ENCODE measurements at places on chromosomes 2 and 18.
A peak's percentile ranks its signal among the peaks of the same experiment; 100 is the strongest.

- no peak for DNase-seq
Measured at GRCh38 chr2:157509744-157510143, 65.9 kb upstream of the CYTIP start.

DNA sequence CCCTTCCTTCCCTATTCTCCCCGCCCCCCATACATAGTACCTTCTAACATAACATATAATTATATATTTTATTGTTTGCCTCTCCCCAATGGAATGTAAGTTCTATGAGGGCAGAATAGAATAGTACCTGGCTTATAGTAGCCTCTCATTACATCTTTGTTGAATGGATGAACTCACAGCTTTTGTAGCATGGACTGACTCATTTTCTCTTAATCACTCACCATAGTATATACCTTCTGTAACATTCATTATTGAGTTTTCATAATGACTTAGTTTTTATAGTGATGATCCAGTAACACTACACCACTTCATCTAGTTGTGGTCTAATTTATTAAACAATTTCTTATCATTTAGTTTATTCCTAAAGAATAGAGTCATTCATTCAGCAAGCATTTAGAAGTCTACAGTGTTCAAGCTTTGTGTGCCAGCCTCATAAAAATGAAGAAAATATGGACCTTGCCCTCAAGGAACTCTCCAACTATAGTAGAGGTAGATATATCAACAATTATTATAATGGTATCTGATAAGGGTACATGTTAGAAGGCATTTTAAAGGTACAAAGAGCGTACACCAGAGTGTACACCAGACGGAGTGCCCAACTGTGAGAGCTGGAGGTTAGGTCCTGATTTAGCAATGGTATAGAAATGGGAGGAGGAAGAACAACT, 31.1 kb downstream of the NCOA1 start:
- DNase-seq, result no peak

GRCh38 chr2:46367286-46367685, 70.1 kb downstream of the EPAS1 start:
- no peak for DNase-seq

DNA sequence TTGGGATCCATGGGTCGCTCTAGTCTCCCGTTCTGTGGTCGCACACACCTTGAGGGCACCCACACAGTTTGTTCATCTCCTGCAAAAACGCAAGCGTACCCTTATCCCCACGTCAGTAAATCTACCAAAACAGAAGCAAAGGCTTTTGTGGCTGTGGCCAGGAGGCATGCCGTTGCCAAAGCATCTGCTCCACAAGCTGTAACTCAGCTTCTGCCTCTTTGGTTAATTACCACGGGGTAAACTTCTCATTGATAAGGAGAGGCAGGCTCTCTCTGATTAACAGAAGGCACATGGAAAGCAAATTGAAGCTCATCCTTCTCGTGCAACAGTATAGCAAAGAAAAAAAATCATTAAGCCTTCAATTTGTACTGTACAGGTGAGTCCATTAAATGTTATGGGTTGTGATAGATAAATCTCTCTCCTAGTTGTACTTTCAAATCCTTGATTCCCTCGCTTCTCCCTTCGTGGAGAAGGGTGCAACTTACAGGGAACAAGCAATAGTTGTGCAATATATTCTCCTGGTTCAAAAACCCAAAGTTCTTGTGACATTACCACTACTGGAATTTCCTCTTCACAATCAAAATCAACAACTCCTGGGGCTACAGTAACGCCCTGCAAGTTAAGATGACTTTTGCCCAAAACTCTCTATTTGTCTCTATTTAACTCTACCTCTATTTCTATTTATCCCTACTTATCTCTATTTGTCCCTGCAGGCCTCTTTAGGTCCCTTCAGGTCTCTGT, 10.3 kb downstream of the PECR start:
- DNase-seq, result no peak

DNA sequence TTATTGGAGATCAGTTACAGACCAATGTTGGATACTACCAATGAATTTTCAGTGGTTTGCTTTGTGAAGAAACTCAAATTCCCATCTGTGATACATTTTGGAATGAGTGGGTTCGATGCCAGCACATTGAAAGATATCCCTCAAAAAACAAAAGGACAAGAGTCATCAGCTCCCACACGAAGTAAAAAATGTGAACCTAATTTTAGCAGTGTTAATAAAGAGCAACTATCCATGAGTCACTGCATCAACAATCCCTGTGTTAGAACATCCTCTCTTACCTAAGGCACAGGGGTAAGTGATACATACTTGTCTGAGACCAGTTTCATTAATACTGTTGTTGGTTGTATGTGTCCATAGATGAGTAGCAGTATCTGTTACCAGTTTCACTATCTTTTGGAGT, 551.8 kb upstream of the SOX11 start:
- DNase-seq, result no peak

DNA sequence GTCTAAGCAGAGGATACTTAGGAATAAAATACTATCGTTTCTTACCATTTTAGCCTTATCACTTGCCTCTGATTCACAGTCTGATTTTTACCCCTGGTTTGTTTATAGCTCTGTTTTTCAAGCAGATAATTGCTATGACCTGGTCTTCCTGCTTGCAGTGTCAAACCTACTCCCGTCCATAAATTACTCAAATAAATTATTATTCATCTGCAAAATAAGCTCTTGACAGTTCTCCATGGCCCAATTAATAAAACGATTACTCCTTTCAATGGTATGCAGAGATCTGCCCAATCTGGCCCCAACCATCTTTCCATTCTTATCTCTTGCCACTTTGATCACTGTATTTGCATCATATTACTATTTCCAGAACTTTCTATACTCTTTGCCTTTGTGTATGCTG, 354.0 kb downstream of the CCDC85A start:
- DNase-seq, result no peak

DNA sequence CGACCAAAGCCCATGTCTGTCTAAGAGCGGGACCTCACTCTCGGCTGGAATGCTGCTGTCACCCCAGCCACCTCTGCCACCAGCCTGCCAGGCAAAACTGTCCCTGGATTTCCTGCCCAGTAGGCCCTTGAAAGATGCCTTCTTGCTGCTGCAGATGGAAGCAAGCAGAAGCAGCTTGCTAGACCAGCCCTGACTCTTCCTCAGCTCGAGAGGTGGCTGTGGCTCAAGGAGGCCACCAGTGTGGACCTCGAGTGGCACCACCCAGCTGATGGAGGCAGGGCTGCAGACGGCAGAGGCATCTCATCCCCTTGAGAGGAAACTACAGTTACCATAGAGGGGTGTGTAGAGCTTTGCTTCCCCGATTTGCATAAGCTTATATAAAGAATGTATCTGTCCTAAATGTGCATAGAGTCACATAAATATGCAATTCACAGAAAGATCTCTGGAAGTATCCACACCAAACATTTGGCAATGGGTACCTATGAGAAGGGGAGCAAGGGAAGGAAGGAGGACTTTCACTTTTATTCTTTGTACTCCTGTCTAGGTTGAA, 20.6 kb downstream of the ADCY3 start:
- DNase-seq, result no peak

GRCh38 chr2:191758518-191759507, 80.9 kb downstream of the NABP1 start:
- peak; percentile 59 for DNase-seq

DNA sequence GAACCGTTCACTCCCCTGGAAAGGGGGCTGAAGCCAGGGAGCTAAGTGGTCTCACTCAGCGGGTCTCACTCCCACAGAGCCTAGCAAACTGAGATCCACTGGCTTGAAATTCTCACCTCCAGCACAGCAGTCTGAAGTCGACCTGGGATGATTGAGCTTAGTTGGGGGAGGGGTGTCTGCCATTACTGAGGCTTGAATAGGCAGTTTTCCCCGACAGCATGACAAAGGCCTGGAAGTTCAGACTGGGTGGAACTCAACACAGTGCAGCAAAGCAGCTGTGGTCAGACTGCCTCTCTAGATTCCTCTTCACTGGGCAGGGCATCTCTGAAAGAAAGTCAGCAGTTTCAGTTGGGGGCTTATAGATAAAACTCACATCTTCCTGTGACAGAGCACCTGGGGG, 292.5 kb downstream of the NUP35 start:
- no peak for DNase-seq

DNA sequence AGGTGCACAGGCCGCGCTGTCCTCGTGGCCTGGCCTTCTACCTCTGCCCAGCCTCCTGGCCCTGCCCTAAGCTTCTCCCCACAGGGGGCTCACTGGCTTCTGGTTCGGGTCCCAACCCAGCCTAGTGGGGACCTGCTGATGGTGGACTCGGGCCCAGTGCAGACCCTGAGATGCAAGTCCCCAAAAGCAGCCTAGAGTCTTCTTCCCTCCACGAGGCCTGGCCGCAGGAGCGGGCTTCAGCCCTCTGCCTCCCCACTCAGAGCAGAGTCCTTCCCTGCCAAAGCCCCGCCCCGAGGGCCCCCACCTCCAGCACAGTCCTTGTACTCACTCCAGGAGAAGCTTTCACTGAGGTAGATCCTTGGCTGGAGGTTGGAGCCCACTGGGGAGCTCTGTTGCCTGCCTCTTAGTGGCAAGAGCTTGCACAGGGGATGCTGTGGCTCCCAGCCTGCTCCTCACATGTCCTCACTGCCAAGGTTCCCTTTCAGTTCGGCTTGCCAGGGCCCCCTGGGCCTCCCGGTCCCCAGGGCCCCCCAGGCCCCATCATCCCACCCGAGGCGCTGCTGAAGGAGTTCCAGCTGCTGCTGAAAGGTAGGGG, 3.6 kb downstream of the ERFE start:
- no peak for DNase-seq

DNA sequence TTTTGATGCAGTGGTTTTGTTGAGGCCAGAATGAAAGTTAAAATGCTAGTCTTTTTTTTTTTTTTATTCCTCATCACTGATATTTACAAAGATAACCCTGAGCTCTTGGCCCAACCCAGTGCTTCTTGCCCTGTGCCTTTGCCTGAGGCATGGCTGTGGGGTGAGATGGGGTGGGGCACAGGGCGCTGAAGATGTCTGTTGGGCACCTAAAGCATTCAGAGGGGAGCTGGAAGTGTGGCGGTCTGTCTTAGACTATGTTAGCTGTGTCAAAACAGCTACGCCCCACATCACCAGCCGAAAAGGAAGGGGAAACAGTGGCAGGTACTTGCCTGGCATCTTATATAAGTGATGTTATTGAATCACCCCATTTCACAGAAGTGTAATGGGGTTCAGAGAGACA, 20.7 kb downstream of the TOGARAM2 start:
- DNase-seq, result no peak

- no peak for DNase-seq
Measured at GRCh38 chr2:41484858-41485234, 563.0 kb upstream of the PKDCC start.

- DNase-seq, result no peak
Measured at GRCh38 chr18:33128581-33128980, 311.9 kb downstream of the CCDC178 start.

All from stimulated activated naive B cell treated with anti-CD40 and anti-IgM and Interleukin-4, amounts not matched to agents 10 μg/mL and 1 μg/mL and 100 μg/mL, for 72 hours (primary cell).